ENCODE measurements at places on chromosomes 7 and 10.

- DNase-seq: no peak
Observed at GRCh38 chr7:108322925-108323832, 133.1 kb downstream of the NRCAM start.

DNA sequence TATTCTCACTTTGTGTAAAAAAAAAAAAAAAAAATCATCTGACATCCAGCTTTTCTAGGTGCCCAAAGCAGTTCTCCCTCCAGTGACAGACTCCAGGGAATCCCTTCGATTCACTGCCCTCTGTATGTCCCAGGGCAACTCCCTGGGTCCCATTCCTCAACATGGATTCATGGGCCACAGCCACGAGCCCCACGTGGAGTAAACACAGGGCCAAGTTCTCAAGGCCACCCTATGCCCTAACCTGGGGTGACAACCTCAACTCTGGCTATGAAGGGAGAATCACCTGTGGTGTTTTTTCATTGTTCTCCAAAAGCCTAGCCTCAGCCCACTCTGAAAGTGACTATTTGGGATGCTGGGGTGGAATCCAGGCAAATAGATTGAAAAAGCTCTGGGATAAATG, 3.4 kb downstream of the BNIP3 start:
- DNase-seq: no peak

DNA sequence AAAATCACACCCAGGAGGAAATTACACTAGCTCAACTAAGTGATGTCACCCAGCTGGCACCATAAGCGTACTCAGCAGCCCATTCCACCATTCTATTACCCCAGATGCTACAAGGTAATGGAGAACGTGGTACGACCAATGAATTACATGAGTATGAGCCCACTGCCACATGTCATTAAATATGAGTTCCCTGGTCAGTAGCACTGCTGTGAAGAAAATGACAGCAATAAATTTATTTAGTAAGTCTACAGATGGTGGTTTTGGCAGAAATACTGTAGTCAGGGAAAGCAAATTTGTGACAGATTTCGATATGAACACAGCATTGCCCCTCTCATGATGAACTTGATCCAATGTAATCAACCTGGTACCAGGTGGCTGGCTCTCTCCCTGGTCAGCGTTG, 154.2 kb downstream of the VWC2 start:
- no peak for DNase-seq

DNA sequence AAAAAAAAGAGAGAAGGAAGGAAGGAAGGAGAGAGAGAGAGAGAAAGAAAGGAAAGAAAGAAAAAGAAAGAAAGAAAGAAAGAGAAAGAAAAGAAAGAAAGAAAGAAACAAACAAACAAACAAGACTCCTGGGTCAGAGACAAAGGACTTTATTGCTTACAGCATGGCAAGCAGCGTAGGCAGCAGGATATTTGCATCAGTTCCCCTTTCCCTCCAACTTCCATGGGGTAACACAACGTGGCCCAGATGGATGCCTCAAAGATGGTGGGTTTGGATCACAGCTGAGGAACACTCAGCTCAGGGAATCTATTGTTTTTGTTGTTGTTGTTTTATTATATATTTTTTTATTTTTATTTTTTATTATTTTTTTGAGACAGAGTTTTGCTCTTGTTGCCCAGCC, 128.5 kb upstream of the VKORC1L1 start:
- no peak for DNase-seq

GRCh38 chr7:114085592-114086501, 167.0 kb upstream of the PPP1R3A start:
- DNase-seq: peak; percentile 89

- no peak for DNase-seq
Observed at GRCh38 chr7:54409917-54410316, 132.3 kb upstream of the VSTM2A start.

GRCh38 chr10:35211390-35211789, 84.7 kb downstream of the CREM start:
- DNase-seq: no peak

DNA sequence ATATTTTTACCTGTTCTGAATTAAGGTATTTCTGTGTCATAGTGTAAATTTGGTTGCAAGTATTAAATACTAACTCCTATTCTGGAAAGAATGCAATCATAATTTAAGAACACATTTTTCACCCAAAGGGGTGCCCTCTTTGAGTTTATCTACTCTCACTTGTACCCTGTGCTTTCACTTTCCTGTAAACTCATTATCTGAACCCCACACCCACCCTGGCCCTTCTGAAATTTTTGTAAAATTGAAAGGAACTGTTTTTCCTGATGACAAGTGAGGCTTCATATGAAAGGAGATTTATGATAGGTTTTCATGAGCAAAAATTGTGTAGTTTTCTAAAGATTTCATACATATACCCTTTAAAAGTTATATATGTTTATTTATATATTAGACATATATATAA, 134.5 kb downstream of the WNT2 start:
- no peak for DNase-seq

- DNase-seq: no peak
Observed at GRCh38 chr10:55800602-55801352, 560.3 kb downstream of the ZWINT start.
